ENCODE measurements at places on chromosomes 7 and 10.

GRCh38 chr10:45008524-45009161, 7.9 kb downstream of the ZNF22 start:
- DNase-seq, result peak; percentile 97

DNA sequence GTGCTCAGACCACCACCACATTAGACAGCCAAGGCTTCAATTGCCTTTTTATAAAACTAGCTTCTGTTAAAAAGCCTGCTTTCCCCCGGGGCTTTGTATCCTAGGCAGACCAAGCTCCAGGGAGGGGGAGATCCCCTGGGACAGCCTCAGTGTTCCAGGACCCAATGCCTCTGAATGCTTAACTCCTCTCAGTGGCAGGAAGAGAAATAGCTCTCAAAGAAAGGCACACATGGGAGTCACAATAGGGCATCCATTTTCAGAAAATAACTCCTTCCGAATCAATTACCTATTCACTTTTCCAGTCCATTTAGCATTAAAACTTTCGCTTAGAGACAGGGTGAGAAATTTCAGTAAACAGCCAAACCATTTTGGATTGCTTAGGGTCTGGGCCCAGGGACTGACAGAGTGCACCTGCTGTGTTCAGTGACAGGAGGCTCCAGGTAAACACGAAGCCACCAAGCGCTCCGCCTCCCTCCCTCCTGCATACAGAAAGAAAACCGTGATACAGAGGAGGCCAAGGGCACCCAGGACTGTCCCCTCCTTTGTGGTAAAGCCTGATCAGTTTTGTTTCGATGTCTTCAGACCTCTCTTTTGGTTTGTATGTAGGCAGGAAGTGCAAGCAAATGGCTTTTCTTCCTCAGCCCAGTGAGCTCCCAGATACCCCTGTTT, 599.7 kb downstream of the KCNMA1 start:
- no peak for DNase-seq

DNA sequence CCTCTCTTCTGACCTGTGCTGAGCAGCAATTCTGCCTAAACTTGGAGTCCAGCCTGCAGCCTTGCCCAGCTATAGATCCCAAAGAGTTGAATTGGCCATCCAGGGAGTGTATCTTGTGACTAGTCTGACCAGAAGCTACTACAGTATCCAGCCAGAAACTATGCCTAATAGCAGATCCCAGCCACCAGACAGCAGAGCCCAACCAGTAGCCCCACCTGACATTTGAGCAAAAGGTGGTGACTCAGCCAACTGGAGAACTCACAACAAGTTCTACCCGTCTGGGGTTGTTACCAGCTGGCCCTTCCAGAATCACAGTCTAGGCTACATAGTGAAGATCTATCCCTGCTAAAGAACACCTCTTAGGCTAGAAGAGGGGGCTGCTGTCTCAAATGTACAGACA, 315.0 kb downstream of the CRPPA start:
- no peak for DNase-seq

DNA sequence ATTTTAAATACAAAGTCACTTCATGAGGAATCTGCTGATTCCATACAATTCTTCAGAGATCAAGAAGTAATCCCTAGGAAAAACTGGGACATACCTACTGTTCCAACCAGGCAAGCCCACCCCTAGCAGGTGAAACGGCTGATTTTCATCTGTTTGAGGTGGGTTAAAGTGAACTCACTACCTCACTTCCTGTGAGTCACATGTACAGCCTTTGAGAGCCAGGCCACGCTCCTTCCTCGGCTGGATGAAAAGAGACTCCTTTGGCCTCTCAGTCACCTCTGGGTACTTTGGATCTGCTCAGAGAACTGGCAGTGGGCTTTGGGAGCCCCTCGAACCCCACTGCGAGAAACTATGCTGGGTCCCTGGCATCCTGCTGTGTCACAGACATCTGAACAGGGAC, 68.2 kb downstream of the CHST15 start:
- no peak for DNase-seq

GRCh38 chr10:12796401-12797160, 204.9 kb downstream of the CCDC3 start:
- no peak for DNase-seq
